ENCODE measurements at places on chromosomes 1 and 21.
A peak's percentile ranks its signal among the peaks of the same experiment; 100 is the strongest.

- no peak for DNase-seq
These were observed 96.0 kb upstream of the BMP8A start for GRCh38 chr1:39395357-39395831.

- no peak for DNase-seq
These were observed 116.5 kb upstream of the ATP1B1 start for GRCh38 chr1:168989985-168990384.

DNA sequence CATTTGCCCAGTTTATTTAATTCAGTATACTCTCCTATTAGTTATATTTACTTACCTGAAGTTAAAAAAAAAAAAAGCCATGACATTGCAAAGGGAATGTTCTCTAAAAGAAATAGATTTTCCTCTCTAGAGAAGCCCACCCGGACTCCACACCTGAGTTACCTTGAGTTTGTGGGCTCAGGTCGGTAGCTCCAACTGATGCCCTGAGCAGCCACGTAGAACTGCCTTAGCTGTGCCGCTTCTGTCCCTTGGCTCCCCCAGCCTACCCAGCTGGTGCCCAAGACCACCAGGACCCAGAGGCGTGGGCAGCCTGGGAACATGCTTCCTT, 250 bp downstream of the F5 start:
- DNase-seq, result no peak

DNA sequence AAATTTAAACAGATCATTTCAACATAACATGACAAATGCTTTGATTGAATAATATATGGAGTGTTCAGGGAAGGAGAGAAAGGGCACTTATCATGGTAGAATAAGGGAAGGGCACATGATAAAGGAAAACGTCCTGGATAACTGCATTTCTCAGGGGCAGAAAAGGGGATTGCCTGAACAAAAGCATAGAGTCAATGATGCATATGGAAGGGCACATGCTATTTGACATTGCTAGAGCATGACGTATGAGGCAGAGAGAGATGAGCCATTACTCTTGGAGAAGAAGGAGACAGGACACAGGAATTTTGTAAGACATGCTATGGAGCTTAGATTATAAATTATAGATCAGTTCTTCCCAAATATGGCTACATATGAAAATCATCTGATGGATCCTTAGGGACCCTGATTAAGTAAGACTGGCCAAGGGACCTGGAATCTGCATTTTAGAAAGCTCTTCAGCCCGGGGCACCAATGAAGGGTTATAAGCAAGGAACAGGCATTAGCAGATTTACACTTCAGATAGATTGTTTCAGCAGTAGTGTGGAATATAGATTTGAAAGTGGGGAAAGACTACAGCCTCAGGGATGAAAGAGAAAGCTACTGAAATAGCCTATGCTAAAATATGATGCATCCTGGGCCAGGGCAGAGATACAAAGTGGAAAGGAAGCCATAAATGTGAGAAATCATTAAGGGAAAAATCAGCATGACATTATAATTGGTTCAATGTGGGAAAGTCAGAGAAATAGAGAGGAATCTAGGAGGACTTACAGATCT, 21.3 kb downstream of the FMO2 start:
- DNase-seq, result no peak

DNA sequence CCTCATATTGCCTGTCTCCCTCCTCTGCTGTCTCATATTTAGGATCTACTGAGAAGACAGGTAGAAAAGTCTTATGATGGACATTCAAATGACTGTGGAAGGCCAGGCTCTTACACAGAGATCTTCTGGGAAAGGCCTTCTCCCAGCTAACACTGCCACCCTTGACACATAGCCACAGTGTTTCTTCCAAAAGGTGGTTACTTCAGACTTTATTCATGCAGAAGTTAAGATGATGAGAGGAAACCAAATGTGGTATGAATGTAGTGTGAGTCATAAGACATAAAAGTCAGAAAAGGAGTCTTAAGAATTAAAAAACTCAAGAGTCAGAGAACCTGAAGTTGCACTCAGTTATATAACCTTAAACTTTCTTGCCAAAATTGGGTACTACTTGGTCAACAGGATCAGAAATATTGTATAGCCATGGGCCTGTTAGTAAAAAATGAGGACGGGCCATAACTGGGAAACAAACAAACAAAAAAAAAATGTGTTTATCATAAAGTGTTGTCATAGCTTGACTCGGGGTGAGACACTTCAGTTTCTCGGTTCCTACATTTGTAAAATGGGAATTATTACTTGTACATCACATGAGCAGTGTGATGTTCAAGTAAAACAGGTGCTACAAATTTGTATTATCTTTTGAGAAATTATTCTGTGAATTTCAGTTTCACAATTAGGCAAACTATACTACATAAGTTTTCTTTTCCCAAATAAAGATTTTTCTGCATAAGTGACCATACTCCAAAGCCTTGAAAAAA, 1.2 kb upstream of the DENND1B start:
- DNase-seq, result peak; percentile 4

DNA sequence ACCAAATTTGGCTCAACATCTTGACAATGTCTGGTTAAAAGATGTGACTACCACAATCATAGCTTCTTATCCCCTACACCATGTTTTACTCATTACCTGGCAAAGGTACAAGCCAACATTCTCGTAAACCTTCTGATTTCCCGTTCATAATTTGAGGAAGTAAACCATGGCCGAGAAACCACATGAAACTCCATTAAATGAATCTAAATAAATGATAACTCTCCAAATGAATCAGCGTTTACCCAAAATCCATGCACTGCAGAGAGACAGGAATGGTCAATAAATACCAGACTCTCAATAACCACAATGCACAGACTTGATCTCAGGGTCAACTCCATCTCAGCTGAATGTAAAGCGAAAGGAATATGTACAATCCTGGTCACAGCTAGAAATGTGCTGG, 125.2 kb downstream of the TYW3 start:
- DNase-seq, result no peak

DNA sequence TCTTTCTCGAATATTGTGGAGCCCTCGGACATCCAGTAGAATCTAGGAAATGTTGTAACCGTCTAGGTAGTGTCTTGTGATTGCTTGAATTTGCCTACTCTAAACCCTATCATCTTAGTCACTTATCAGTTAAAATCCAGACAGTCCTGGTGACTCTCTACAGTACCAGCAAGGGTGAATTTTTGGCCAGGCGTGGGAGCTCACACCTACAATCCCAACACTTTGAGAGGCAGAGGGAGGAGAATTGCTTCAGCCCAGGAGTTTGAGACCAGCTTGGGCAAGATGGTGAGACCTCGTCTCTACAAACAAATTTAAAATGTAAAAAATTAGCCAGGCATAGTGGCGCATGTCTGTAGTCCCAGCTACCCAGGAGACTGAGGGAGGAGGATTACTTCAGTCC, 230.9 kb downstream of the CHRM3 start:
- DNase-seq, result no peak

DNA sequence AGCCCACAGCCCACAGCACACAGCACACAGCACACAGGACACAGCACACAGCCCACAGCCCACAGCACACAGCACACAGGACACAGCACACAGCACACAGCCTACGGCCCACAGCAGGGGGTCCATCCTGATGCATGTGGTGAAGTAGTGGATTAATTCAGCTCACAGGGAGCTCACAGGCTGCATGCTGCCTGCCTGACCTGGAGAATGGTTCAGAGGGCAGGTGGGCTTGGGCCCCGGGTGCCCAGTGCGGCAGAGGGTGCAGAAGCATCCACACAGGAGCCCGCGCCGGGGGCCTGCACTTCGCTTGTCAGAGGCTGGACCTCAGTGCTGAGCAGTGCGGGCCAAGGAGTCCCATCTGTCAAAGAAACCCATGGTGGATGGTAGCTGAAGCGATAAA, 21.1 kb upstream of the AJAP1 start:
- DNase-seq, result no peak

DNA sequence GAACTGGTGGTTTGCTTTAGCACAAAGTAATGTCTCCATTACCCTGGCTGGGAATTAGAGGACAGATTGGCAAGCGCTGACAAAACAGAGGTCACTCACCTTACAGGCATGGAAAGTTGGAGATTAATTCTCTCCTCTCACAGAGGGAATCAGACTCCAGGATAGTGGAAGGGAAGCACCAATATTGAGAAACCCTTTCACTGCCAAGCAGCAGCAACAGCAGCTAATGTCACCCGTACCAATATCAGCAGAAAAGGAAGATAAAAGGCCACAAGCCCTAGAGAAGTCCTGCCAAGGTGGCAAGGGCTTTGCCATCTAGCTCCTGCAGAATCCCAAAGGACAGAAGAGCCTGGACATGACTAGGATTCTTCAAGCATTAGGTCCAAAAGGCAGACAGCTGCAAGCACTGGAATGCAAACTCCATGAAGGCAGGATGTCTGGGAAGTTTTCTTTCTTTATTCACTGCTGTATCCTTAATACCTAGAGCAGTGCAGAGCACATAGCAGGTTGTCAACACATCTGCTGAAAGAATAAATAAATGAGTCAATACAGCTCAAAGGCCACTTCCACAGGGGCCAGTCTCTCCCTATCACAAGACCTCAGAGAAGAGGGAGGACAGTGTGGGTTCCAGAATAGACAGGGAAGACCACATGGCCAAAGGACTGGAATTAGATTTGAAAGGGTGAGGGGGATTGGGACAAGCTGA, 57.2 kb downstream of the ERI3 start:
- no peak for DNase-seq

GRCh38 chr21:17931080-17931479, 111.9 kb upstream of the C21orf91 start:
- no peak for DNase-seq

GRCh38 chr1:236659792-236660587, 26.3 kb upstream of the ACTN2 start:
- no peak for DNase-seq

DNA sequence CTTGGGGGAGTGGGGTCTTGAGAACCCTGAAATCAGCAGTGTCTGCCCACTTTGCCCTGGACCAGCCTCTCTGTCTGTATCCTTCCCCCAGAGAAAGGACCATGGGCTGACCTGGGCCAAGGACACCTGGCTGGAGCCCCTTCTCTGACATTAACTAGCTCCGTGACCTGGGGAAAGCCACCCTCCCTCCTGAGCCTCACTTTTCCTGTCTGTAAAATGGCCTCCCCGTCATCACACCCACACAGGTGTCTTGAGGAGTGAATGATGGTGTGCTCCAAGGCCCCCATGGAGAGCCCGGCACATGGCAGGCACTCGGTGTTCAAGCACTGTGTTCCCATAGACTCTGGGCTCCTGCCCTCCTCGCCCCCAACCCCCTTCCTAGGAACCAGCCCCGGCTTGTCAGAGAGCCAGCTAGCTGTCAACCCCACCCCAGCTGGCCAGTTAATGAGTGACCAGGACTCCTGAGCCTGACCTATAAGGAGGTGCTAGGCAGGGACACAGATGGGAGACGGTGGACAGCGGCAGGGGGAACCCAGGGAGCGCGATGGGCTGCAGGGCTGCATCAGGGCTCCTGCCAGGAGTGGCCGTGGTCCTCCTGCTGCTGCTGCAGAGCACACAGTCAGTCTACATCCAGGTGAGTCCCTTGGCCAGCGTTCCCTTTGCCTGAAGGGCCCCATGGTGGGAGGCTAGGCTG, at the start of gene GUCA2B:
Gene GUCA2B (plus strand): TSS at position 504 of the 694 bp plus-strand sequence. CDS start 41 bp downstream, at position 545.
- no peak for DNase-seq

GRCh38 chr1:50774759-50775351, 185.2 kb downstream of the FAF1 start:
- DNase-seq, result no peak

- no peak for DNase-seq
These were observed 37.2 kb upstream of the ETS2 start for GRCh38 chr21:38768471-38769063.

DNA sequence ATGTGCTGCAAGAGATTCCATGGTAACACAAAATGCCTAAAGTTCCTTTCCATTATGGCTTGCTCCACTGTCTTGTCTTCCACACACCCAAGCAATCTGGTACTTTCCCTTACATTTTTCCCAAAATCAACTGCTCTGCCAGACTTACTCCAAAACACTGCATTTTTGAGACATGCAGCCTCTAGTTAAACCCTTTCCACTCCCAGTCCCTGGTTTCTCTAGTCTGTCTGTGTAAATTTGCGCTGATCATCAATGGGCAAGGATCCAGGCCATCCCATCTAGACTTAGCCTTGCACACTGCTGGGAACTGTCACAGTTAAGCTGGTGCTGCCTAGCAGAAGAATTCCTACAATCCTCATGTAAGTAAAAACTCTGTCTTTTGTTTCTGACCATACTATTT, 47.8 kb downstream of the DAB1 start:
- no peak for DNase-seq

GRCh38 chr1:35539073-35539823, 18.0 kb downstream of the KIAA0319L start:
- no peak for DNase-seq

- no peak for DNase-seq
These were observed 5.0 kb upstream of the EEIG2 start for GRCh38 chr1:108554682-108555427.

GRCh38 chr1:65309304-65310077, at the start of gene DNAJC6:
Gene DNAJC6 (plus strand): TSS chr1:65309543. CDS start chr1:65309746, 203 bp downstream.
- DNase-seq, result peak; percentile 1

- DNase-seq, result no peak
These were observed 46.1 kb downstream of the ST3GAL3 start for GRCh38 chr1:43753422-43753821.

GRCh38 chr1:228341814-228342626, 64.6 kb downstream of the TRIM11 start:
- no peak for DNase-seq

DNA sequence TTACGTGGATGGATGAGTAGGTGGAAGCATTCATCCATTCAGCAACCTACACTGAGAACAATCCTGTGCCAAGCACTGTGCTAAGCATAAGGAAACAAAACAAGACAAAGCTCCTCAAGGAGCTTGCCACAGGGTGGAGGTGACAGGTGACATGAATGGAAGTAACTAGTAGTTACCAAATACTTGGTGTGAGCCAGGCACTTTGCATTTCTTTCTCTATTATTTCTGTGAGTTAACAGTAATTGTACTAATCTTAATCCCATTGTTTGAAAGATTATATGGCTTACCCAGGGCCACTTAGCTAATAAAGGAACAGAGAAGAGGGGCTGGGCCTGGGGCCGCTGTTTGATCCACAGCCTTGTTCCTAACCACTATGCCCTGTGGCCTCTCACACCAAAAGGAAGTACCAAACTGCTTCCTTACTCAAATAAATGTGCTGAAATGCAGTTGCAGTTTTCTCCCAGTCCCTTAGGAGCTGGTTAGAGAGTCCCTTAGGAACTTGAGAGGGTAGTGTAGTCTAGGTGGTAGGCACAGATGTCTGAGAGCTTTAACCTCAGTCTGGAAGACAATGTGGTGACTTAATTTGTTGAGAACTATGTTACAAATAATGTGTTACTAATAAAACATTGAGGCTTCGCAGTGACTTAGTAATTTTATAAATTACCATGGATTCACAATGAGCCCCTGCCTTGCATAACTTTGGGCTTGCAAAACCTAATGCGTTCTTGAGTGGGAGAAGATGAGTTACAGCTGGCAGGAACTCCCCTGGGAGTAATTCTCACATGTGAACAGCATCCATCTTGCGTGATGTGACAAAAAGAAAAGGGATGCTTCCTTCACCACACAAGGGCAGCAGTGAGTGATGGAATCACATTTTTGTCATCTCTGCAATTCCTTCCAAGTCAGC, 69.8 kb downstream of the MPZL1 start:
- no peak for DNase-seq

GRCh38 chr1:235597867-235598553, 51.6 kb downstream of the GNG4 start:
- DNase-seq, result no peak

- DNase-seq, result no peak
These were observed 31.8 kb downstream of the SPSB1 start for GRCh38 chr1:9324246-9325096.

Measured in stimulated activated CD8-positive, alpha-beta memory T cell treated with anti-CD3 and anti-CD28 coated beads, Interleukin-12 subunit alpha, Interleukin-12 subunit beta, amount 100 ng/mL, for 1 hour (primary cell).